ENCODE measurements at places on chromosomes 1 and 21.

DNA sequence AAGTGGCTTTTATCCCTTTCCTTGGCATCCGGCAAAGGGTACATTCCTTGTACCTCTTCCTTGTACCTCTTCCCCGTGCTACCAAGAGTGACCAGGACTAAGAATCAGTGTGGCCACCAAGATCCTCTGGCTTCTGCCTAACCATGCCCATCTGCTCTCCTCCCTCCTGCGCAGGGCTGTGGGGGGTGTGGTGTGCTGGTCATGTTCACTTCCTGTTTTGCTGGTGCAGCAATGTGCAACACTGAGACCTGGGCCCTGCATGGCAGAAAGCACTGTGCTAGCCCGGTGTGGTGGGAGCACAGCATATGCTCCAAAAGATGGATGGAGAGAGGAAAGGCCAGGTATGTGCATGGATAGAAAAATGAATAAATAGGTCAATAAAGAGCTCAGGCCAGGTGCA lies 33.3 kb upstream of the TENT5C start:
- no peak for DNase-seq

- DNase-seq: no peak
These were observed 59.0 kb downstream of the SYT6 start for GRCh38 chr1:114094675-114095074.

GRCh38 chr1:234477386-234478151 lies 1.4 kb downstream of the TARBP1 start:
- DNase-seq: no peak

DNA sequence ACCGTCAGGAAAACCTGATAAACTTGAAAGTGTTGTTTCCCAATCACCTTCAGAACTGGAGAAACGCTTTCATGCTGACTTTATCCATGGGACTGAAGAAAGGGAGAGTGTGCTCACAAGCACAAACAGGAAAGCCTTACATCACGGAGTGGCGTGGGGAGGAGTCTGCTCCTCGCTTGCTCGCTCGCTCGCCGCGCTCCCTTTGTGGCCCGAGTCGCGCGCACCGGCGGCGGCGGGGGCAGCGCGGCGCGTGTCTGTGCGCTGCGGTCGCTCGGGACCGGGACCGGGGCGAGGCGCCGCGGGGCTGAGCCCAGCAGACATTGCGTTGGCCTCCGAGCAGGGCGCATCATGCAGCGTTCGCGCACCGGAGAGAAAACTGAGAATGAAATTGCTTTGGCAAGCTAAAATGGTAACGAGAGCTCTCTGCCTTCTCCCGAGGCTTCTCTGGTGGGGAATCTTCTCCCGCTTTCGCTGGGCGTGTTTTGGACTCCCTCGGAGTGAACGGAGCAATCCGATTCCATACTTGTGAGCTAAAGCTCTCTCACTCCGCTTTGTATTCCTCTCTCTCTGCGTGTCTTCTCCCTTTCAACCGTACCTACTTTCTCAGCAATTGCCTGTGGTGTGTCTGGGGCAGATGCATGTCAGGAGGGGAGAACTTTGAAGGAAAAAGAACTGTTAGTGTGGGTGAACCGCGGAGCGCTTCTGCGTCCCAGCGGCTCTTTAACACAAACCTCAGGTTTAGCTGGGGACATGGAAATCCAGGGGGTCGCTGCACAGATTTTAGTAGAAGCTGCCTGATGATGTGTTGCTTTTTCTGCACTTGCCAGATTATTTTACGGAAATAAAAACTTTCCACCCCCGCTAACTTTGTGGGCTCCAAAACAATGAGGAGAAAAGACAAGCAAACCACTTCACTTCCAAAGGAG lies at the start of gene RGL1:
Gene RGL1 (plus strand): TSS at position 205 of the 926 bp plus-strand sequence. CDS start 178 bp downstream, at position 383.
- no peak for DNase-seq

- DNase-seq: no peak
These were observed 47.3 kb downstream of the FAM78B start for GRCh38 chr1:166119471-166119965.

- no peak for DNase-seq
These were observed 1.0 kb upstream of the STRIP1 start for GRCh38 chr1:110033421-110033820.

- DNase-seq: no peak
These were observed 75.1 kb upstream of the GRIK1 start for GRCh38 chr21:30014886-30015285.

DNA sequence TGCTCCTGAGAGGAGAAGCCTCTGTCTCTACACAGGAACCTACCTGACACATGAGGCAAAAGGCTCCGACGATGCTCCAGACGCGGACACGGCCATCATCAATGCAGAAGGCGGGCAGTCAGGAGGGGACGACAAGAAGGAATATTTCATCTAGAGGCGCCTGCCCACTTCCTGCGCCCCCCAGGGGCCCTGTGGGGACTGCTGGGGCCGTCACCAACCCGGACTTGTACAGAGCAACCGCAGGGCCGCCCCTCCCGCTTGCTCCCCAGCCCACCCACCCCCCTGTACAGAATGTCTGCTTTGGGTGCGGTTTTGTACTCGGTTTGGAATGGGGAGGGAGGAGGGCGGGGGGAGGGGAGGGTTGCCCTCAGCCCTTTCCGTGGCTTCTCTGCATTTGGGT lies 3.9 kb upstream of the ACKR1 start:
- no peak for DNase-seq

DNA sequence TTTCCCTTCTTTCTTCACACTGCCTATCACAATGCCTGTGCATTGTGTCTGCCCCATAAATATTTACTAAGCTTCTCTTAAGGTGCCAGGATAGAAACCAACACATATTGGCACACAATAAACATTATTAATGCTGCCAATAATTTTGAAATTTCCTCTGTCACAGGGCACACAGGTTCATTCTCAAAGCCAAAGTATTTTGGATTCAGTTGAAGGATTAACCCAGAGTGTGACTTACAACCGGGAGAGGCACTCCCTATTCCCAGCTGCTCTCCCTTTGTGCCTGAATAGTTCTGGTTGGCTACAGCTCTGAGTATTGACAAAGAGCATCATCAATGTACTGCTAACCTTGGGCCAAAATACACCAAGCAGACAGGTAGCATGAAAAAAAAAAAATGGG lies 46.6 kb upstream of the ATP1A1 start:
- DNase-seq: no peak

DNA sequence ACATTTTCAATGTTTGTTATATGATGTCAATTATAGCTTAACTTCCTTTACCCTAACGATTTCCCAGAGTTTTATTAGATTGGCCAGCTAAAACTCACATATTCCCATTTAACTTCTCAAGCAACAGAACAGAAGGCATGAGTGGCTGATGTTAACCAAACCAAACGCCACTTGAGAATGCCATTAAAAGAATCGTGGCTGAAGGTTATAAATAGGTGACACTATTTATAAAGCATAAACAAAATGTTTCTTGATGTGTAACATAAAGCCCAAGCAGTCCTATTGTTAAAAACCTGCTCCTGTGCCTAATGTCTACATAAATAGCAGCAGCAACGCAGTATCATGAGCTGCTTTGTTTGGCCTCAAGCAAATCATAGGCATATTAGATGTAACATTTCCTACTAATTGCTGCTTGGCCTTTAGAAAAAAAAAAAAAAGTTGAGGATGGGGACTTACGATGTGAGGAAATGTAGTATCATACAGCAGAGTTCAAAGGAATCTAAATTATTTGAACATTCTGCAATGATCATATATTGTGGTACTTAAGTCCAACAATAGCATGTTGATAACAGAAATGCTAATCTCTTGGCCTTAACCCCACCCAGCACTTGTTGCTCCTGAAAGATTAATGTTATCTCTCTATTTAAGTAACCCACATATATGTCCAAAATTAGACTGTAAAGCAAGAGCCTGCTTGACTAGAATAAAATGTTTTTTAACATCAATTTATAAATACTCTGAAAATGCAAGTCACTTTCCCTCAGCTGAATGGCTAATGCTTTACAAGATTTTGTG lies 106.0 kb downstream of the ESRRG start:
- DNase-seq: peak; percentile 24

- DNase-seq: no peak
These were observed 17.7 kb downstream of the NBPF3 start for GRCh38 chr1:21457654-21458053.

DNA sequence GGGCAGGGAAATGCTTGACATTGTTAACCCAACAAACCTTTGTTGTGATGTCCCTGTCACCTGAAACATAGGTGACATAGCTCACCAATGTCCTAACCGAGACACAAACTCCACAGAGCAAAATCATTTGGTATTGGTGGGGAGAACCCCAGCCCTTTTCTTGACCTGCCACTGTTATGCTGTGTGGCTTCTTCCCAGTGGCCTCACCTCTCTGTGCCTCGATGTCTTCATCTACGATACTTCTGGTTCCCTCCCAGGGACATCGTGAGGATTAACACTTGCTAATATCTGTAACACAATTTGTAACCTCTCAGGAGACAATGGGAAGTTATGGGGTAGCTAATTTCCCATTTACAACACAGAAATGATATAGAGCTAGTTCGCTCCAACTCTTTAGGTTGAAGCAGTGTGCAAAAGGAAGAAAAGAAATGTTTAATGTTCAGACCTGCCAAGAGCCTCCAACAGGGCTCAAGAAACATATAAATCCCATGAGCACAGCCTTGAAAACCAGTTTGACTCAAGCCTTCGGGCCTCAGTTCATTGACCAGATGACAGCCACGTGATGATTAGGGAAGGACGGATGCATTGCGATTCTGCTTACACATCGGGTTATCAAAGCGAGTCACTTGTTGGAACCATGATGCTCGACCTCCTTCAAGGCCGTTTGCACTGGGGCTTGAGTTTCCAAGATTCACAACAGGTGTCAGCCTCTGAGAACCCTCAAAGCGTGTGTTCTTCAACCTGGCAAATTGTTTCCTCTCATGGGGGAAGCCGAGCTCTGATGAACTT lies 37.8 kb upstream of the TMEM51 start:
- no peak for DNase-seq

DNA sequence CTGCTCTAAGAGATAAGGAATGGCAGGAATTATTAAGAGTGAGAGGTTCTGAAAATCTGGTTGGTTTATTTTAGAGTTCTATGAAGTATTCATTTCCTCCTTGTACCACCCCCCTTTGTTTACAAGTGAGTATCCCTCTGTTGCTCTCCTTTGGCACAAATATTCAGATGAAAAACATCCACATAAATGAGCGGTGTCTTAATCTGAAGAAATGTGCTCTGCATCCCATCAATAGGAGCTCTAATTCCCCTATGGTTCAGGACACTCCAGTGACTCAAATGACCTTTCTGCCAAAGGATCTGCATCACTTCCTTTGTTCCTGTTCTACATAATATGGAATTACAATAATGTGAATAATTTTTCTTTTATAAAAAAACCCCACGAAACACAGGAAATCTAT lies 16.6 kb downstream of the DDAH1 start:
- no peak for DNase-seq

DNA sequence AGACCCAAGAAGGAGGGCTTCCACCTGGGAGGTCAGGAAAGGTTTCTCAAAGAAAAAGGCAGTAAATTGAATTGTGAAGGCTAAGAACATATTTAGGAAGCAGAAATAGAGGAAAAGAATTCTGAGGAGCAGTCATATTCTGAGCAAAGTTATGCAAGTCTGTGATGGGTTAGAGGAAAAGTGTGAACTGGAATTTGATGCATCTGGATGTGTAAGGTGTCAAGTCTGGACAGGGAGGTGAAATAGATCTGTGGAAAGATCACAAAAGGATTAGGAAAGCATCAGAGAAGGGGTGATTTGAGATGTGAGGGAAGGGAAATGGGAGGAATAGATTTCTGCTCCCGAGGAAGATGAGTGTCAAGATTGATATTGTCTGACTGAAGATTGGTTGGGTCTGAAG lies 18.1 kb upstream of the PRDM2 start:
- no peak for DNase-seq

GRCh38 chr1:203037509-203038190 lies 11.4 kb downstream of the PPFIA4 start:
- no peak for DNase-seq

DNA sequence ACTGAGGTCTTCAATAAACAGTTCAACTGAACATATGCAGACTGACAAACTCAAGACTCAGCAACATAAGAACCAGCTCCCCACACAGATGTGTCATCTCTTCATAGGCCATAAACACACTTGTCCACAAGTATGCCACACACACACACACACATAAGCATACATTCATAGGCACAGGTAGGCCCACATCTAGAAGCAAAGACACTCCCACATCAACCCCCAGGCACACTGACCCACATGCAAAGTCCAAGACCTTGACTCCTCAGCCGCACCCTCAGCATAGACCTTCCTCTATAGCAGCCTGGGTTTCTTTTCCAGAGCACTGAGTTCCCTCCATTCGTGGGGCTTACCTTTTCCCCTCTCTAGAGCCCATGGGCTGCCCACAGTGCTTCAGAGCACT lies 1.4 kb downstream of the LAD1 start:
- no peak for DNase-seq

DNA sequence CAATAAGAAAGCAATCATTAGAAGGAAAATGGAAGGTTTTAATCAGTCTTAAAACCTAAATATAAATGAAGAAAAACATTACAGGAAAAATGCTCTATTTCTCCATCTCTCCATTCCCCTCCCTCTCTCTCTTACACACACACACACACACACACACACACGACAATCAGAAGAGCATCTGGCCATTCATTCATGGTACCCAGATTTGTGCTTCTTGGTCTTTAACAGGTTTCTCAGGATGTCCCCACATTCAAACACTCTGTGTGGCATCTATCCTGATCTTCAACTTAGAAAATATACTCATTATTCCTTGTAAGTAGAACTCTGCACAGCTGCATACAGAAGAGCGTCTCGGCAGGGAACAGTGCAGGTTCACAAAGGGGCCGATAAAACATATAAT lies 779 bp downstream of the LRRC40 start:
- DNase-seq: no peak

- DNase-seq: no peak
These were observed 19.2 kb upstream of the TBX15 start for GRCh38 chr1:119007339-119007669.

GRCh38 chr1:232196042-232196441 lies 433.9 kb downstream of the SIPA1L2 start:
- no peak for DNase-seq

DNA sequence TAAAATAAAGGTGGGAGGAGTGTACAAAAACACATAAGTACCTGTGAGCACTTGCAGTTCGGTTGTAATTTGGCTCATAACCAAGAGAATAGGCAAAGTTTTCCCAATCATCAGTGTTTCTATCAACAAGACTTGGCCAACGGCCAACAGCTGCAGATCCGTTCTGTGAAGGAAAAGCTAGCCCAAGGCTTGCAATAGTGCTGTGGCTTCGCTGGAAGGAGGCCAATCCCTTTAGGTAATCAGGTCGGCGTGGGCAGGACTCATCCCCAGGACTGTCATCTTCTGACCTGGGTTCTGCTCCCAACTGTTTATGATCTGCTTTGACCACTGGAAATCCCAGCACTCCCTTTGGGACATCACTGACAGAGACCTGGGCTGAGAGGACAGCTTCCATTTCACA lies 107.8 kb downstream of the LYST start:
- no peak for DNase-seq

DNA sequence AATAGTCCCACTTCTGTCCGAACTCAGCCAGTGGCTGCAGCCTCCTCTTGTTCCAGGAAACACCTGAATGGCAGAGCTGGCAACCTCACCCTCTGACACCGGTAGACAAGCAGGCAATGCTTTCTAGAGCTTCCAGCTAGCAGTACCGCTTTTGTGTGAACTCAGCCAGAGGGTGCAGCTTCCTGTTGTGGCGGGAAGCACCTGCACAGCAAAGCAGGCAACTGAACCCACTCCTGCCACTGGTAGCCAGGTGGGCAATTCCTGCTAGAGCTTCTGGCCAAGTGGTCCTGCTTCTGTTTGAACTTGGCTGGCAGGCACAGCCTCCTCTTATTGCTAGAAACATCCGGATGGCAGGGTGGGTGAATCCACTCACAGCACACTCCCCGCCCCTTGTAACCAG lies 40.1 kb upstream of the TMPRSS15 start:
- no peak for DNase-seq

GRCh38 chr1:90839323-90839722 lies 122.2 kb upstream of the BARHL2 start:
- DNase-seq: no peak

GRCh38 chr1:62373221-62373620 lies 54.0 kb upstream of the KANK4 start:
- DNase-seq: no peak
